NCI-H524 treated with DMSO at 0.1 percent for 48 hours (cell line): ENCODE measurements at places on chromosomes 6 and 20.

DNA sequence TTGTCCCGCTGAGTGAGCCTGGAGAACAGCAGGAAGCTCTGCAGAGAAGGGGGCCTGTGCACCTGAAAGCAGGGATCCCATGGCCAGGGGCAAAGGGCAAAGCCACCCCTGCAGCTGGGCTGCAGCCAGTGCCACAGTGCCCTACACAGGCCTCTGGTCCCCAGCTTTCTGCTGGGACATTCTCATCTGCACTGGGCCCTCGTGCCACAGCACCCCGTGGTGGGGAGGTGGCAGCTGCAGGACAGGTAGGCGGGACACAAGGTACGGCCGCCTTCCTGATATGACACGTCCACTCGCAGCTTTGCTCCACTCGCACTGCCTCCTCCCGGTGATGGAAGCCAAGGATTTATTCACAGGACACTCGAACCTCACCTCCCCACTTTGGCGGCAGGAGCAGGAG is 27.2 kb downstream of the INSM1 start:
- DNase-seq: no peak

- DNase-seq: no peak
Measured at GRCh38 chr6:44668976-44669934, 281.7 kb downstream of the CDC5L start.

- DNase-seq: no peak
Measured at GRCh38 chr6:108492131-108492766, 68.5 kb upstream of the FOXO3 start.

GRCh38 chr20:8647961-8648441 is 420.9 kb upstream of the PLCB4 start:
- no peak for DNase-seq

DNA sequence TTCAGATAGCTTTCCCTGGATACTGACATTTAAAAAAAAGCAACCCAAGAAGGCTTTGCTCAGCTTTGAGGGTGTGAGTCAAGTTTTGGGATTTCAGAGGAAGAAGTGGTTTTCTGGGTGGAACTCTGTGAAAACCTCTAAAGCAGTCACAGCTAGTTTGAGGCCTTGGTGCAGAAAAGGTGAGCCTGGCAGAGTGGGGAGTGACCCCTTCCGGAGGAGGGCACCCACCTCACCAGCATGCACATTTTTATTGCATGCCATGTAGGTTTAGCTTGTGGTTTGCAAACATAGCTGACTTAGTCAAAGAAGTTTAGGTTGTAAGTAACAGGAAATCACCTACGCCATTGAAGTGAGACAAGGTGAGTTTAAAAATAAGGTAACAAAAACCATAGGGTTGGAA is 146.8 kb upstream of the PMEPA1 start:
- DNase-seq: no peak

DNA sequence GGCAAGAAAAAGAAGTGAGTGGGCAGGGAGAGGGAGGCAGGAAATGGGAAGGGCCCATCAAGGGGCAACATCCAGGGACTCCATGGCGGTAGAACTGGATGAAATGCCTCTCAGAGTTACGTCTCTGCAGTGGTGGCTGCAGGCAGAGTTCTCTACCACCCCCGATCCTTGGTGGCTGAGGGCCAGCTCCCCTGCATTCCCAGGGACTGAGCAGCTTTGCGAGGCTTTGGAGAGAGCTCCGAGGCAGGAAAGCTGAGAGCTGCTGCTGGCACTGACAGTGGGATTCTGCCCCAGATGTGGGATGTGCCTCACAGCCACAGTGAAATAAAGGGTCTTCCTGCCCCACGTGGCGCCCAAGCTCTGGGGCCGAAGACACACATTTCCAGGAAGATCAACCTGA is 236.6 kb downstream of the SLC24A3 start:
- DNase-seq: no peak

- no peak for DNase-seq
Measured at GRCh38 chr20:59939052-59939878, 840 bp downstream of the PPP1R3D start.

DNA sequence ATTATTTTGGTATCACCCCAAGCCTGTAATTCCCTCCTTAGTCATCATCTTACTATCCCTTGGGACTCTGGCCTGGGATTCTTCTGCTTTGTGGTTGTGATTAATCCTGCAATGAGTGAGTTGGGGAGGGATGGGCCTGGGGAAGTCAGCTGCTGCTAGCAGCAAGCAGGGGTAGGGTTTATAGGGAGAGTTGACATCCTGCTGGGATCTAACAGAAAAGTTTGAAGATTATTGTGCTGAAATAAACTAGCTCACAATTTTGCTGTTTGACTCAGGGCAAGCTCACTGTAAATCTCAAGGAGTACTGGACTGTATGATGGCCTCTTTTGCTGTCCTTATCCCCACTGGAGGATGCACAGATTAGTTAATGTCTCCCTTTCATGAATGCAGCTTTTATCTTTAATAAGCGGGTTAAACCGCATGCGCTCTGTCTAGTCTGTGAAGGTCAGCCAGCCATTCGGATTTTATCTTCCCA is 83.4 kb downstream of the JARID2 start:
- no peak for DNase-seq

- no peak for DNase-seq
Measured at GRCh38 chr6:47298475-47298874, 11.2 kb downstream of the TNFRSF21 start.

DNA sequence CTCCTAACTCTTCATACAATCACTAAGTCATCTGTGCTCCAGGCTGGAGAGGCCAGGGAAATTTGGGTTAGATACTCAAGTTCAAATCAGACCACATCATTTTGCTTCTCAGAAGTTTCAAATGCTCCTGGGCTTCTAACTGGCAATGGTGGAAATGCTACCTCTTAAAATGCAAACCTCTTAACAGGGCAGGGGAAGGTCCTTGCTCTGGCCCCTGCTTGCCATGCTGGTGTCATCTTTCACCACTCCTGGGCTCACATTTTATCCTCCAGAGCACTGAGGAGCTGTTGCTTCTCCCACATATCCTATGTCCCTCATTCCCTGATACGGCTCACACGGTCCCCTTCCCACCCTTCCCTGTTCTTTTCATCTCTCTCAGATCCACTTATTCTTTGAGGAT is 41.8 kb upstream of the NT5E start:
- DNase-seq: no peak

DNA sequence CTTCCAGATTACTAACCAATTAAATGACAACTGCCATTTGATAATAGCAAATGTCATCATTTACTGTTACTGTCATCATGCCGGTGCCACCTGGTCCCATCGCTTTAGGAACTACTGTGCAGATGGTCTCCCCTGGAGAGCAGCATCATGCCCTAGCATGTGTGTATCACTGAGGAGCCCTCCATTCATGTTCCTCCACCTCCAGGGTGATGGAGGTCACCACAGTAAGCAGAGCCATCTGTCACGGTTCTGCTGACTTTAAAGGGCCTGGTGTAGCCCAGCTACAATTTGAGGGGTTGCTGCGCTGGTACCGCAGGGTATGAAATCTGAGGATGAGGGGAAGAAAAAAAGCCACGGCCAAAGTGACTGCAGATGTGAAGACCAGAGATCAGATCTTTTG is 118.8 kb upstream of the KCNK16 start:
- peak; percentile 85 for DNase-seq

DNA sequence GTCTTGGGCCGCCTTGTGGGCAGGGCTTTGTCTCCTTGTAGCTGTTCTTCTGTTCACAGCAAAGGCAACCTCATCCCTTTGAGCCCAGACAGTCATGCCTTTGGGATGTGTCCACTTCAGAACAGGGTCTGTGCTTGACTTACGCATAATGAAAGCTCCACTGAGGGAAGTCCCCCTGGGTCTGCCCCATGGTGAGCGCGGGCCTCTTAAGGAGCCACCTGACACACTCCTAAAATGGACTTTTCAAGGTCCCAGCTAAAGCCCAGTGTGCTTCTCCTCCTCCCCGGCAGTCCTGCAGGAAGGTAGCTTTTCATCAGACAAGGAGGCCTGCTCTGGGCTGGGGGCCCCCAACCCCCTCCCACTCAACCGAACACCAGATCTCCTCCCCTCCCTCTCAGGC is 24.9 kb upstream of the PMEPA1 start:
- no peak for DNase-seq

- DNase-seq: no peak
Measured at GRCh38 chr6:149453597-149454345, 31.0 kb downstream of the ZC3H12D start.

- no peak for DNase-seq
Measured at GRCh38 chr20:12053353-12053752, 135.7 kb downstream of the BTBD3 start.

GRCh38 chr20:62186887-62187866 is 4.3 kb downstream of the MTG2 start:
- DNase-seq: no peak

- no peak for DNase-seq
Measured at GRCh38 chr6:30750379-30750668, 6.0 kb upstream of the IER3 start.

GRCh38 chr6:134240665-134241431 is 77.1 kb downstream of the SGK1 start:
- DNase-seq: no peak

DNA sequence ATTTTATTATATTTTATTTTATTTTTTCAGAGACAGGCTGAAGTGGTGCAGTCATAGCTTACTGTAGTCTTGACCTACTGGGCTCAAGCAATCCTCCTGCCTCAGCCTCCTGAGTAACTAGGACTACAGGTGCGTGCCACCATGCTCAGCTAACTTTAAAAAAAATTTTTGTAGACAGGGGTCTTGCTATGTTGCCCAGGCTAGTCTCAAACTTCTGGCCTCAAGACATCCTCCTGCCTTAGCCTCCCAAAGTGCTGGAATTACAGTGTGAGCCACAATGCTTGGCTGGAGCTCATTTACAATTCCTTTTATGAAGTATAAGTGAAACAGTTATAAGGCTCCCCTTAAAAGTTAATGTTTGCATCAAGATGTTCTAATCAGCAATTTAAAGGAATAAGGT is 14.5 kb downstream of the FUCA2 start:
- DNase-seq: no peak

- DNase-seq: no peak
Measured at GRCh38 chr6:43779852-43780236, 9.8 kb downstream of the VEGFA start.

DNA sequence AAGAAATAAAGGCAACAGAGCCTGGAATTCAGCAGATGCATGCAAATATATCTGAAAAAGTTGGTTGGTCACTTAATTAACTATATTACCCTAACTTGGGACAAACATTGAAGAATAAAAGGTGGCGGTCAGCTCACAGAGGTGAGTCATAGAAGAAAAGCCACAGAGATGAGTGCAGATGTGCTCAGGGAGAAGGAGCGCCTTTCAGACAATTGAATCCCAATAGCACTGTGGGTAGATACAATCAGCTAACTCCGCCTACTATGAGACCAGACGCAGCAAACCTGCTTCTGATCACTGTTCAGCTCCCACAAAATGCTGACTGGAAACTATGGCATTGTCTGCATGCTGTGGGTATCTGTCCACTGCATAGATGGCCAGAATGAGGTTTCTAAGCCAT is 447.8 kb downstream of the PTPRT start:
- DNase-seq: no peak

GRCh38 chr6:108174371-108175175 is 8.8 kb downstream of the NR2E1 start:
- no peak for DNase-seq

DNA sequence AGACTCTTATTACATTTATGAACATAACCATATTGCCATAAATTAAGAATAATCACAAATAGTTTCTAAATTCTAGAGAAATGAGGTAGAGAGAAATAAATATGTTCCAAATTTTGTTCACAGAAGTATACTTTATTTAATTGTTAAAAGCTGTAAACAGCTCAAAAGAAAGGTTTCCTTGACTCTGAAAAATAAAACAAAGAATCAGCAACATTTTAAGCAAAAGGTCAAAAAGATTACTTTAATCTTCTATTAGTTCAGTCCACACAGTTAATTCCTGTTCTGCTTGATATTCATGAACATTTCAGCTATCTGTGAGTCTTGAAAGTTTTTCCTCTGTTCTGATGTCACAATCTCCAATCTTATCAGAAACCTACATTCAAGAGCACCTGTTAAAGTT is 197.9 kb downstream of the GJA1 start:
- DNase-seq: no peak

DNA sequence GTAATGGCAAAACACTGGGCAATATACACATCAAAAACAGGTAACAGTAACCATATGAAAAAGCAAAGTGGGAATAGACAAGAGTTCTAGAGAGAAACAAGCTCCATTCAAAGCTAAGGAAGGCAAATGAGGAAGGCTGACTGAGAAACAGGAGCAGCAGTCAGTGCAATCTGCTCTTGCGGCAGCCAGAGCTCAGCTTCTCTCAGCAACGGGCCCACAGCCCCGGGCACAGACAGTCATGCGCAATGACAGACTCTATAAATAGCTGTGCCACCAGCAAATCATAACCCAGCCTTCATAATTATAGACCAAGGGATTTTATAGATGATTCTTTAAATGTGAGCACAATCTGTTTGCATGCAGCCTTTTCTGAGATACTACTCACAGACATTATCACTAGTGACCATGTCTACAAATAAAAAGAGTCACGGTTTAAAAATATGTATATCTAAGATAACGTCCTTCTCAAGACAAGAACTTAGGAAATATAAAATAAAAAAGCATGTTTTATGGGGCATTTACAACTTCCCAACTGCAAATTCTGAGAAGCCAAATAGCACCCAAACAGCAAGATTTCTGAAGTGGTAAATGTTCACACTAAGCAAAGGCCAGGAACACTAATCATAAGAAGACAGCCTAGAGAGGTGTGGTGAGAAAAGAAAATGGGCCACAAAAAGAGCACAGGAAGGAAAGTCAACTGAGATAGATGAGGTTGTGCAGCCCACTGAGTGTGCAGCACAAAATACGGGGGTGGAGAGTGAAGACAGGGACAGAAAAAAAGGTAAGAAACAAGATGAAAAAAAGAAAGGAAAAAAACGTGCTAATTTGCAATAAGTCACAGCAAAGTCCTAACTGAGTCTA is 39.9 kb upstream of the BEND6 start:
- no peak for DNase-seq

GRCh38 chr6:23213193-23213592 is 643.8 kb downstream of the HDGFL1 start:
- DNase-seq: no peak

DNA sequence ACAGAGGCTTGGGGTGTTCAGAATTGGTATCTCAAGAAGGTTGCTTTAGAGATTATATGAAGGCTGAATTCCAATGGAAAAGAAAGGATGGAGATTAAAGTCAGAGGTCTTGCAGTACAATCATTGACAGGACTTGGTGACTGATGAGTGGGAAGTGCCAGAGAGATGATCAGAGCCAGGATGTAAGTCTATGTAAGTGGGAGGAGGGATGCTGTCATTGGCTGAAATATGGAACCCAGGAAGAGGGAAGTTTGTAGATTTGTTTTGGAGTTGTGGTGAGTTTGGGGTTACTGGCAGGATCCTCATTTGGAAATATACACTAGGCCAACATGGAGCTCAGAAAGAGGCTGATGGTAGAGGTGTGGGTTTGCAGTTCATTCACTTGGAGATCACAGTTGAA is 23.8 kb upstream of the TNFAIP3 start:
- no peak for DNase-seq
